ENCODE measurements at places on chromosomes 2 and 18. TPM values are rescaled to one million over a fixed set of nuclear protein-coding genes. Genes with fewer than 3 reads are reported as not detected.

DNA sequence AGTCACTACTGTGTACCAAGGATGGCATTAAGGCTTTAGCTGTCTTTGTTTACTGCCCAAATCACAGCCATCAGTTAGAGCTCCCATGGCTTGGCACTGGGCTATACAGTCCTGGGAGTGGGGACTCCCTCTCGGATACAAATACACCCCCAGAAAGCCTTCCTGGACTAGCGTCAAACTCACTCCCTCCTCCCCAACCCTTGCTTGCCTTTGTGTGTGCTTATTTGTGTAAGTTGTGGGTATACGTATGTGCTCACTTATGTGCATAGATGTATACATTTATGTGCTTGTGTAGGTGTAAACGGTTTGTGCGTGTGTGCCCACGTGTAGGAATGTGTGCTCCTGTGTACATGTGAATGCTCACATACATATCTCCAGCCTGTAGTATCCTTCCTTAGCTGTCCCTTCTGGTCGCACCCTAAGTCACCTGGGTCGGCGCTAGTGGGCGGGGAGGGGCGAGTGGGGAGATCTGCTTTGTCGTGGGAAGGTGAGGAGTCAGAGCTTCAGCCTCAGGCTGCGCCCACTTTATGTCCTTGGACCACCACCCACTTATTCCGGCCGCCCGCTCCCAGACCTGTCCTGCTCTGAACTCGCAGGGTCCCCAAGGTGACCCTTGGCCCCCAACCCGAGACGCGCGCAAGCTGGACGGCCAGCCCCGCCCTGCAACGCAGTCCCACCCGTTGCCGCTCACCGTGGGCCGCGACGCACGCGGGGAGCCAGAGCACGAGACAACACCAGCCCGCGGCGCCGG is 461 bp downstream of the PRADC1 start:
- no peak for DNase-seq
- H3K4me1 ChIP-seq, result peaks cover 33% of the 10 kb centered on the region
- H3K27ac ChIP-seq, result no peak overlapping the region
- no peaks in the 10 kb centered on the region for H3K27me3 ChIP-seq
- peak overlapping the region; percentile 93 for H3K4me3 ChIP-seq
- H3K36me3 ChIP-seq, result peaks cover 9% of the 10 kb centered on the region

DNA sequence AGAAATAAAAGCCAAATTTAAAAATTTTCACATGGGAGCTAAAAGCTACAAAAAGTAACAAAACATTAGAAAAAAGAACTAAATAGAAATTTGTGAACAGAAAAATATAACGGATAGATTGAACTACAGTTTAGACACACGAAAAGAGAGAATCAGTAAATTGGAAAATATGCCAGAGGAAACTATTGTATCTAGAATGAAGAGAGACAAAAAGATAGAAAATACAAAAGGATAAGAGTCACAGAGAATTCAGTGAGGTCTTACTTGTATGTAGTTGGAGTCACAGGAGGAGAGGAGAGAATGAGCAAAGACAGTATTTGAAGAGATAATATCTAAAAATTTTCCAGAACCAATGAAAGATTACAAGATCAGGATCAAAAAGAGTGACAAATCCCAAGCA is 11.3 kb upstream of the MCFD2 start:
- no peak overlapping the region for H3K4me3 ChIP-seq
- H3K27ac ChIP-seq, result no peak overlapping the region
- no peak for DNase-seq
- H3K36me3 ChIP-seq, result peaks cover 3% of the 10 kb centered on the region
- no peaks in the 10 kb centered on the region for H3K27me3 ChIP-seq

DNA sequence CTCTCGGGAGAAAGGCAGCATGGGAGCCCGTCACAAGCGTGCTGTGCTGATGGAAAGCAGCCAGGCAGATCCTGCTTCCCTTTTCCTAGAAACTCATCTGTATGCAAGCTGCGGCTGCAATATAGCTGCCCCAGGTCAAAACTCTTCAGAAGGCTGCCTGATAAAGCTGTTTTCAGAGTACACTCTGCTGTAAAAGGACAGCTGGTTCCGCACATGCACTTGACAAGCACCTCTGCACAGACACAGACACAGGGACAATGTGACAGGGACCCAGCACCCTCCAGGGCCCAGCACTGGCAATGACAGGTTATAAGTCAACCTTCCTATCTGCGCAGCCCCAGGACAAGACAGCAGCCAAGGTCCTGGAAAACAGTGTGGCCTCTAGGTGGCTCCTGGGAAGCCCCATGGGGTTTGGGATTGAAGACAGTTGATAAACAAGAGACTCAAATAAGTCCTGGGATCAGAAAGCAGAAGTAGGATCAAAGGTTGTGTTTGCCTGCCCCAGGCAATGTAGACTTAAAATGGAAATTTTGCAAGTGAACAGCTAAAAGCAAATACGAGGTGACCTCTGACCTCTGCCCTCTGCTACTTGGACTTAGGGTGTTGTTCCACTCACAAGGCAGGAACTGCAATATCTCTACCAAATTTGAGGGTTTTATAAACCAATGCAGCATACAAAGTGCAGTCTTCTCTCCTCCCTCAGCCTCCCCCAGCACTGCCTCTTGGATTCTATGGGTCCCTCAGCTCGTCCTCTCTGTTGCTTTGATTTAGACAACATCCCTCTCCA is 16.9 kb downstream of the SLC66A2 start:
- H3K4me3 ChIP-seq, result no peak overlapping the region
- no peak for DNase-seq
- H3K27me3 ChIP-seq, result no peaks in the 10 kb centered on the region
- H3K27ac ChIP-seq, result peak overlapping the region; percentile 26
- H3K36me3 ChIP-seq, result peaks cover 40% of the 10 kb centered on the region

GRCh38 chr2:19932928-19933327 is 31.1 kb upstream of the TTC32 start:
- H3K27ac ChIP-seq, result no peak overlapping the region
- no peaks in the 10 kb centered on the region for H3K27me3 ChIP-seq
- H3K4me3 ChIP-seq, result no peak overlapping the region

- no peaks in the 10 kb centered on the region for H3K4me1 ChIP-seq
- H3K27ac ChIP-seq, result no peak overlapping the region
- H3K36me3 ChIP-seq, result no peaks in the 10 kb centered on the region
- no peak overlapping the region for H3K4me3 ChIP-seq
- no peak for DNase-seq
Measured at GRCh38 chr2:134011936-134012586, 241.8 kb upstream of the MGAT5 start.

- H3K36me3 ChIP-seq, result no peaks in the 10 kb centered on the region
- peak overlapping the region; percentile 33 for H3K27ac ChIP-seq
- H3K4me3 ChIP-seq, result no peak overlapping the region
- no peaks in the 10 kb centered on the region for H3K27me3 ChIP-seq
Measured at GRCh38 chr2:8520791-8521344, 161.0 kb upstream of the ID2 start.

The ALPP gene
- total RNA-seq, result 0.09 TPM

All from thymus (tissue), 14 donors.